ENCODE measurements at places on chromosomes 1 and 21.

- DNase-seq, result no peak
Observed at GRCh38 chr1:170559166-170559565, 27.2 kb downstream of the GORAB start.

GRCh38 chr1:184387069-184387475 lies 243 bp downstream of the C1orf21 start:
- DNase-seq, result no peak

- no peak for DNase-seq
Observed at GRCh38 chr1:229326601-229327000, 16.2 kb downstream of the CCSAP start.

DNA sequence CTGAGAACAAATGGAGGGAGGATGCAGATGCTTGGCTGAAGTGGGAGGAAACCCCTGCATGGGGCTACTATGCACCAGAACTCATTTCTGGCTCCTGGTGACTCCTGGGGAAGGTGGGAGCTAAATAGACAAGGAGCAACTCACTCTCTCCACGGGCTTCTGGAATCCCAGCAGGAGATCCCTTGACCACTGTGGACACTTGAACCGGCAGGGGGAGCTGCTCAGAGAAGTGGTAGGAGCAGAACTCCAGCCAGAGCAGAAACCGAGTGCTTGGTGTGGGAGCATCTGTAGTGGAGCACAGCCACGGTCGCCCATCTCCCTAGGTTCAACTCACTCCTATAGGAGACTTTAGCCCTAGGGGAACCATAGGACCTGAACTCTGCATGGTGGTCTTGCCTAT lies 205.6 kb upstream of the GJB5 start:
- no peak for DNase-seq

GRCh38 chr1:15911927-15912326 lies 64.0 kb downstream of the ZBTB17 start:
- no peak for DNase-seq

- DNase-seq, result no peak
Observed at GRCh38 chr1:240985081-240985480, 371.9 kb downstream of the RGS7 start.

DNA sequence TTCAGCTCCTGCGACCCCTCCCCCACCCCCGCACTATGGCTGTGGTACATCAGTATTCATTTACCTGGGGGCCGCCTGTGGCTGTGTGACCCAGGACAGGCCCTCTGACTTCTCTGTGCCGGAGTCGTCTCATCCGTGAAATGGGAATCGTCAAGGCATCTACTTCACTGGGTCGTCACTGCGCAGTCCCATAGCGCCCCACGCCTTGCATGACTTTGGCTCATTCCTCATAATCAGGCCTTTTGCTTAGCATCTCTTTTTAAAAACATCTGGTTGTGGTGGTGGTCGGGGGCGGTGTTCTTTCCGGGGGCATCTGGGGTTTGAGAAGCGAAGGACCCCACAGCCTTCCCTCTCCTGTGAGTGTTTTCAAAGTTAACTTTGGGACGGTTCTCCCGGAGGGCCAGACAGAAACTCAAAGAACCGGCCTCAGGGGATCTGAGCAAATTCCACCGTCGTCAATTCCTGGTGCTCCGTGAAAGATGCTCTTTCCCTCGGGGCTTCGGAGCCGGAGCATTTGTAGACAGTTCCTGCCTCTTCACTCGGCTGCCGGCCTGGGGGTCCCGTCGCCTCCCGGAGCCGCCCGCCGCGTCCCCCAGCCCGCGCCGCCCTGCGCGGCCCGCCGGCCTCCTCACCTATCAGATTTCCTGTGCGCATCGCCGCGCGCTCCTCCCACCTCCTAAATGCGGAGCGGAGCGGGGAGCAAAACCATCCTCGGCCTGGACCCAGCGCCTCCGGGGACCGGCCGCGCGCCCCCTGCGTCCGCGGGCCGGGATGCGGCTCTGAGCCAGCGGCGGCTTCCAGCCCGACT lies at the start of gene B3GALT5:
B3GALT5 (plus strand) TSS at position 708 of the 808 bp plus-strand sequence. CDS start 47,620 bp downstream, outside the sequence.
- DNase-seq, result no peak

- no peak for DNase-seq
Observed at GRCh38 chr1:151199873-151200581, 1.7 kb downstream of the PIP5K1A start.

DNA sequence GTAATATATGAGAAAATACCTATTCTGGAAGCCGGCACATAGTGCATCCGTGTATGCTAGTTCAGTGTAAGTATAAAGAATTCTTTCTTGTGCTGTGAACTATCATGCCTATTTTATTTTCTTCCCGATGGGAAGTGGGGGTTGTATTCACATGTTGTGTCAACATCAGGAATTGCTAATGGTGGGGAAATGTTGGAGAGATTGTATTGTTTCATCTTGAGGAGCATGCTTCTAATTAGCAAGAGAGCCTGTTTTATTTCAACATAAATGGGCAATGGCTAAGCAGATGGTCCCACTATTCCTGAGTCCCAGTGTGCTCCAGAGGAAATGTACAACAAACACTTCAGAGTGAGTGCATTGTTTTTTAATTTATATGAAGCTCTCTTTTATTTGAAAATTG lies 485.2 kb downstream of the PLPP3 start:
- no peak for DNase-seq

DNA sequence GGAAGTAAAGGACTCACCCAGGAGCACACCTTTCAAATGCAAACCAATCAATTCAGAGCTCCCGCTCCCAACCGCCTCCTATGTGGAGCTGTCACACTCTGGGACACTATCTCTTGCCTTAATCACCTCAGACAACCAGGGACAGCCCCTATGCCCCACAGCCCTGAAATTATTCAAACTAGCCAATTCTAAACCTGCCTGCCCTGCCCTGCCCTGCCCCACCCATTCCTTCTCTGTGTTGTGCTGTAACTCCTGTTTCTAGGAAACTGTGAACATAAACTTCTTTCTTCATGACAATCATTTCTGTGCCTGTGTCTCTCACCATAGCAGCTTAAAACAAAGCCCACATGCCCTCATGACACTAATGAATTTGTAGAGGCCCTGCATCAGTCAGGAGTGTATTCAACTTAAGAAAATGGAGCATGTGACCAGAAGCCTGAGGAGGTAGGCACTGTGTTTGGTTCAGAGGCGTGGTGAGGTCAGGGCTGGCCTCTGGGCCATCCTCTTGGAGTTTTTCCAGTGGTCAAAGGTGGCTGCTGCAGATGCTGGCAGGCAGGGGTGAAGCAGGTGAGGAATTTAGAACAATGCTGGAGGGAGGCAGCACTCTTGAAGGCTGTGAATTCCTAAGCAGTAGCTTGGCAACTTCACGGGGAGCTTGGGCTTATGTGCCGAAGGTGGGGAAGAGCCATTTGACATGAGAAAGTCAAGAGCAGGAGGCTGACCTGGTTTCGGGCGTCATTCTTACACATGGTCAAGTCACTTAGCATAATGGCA lies 74.5 kb downstream of the RHOU start:
- no peak for DNase-seq

- no peak for DNase-seq
Observed at GRCh38 chr1:12197483-12197880, 30.7 kb downstream of the TNFRSF1B start.

- DNase-seq, result no peak
Observed at GRCh38 chr21:33238565-33239255, 9.0 kb downstream of the IFNAR2 start.

DNA sequence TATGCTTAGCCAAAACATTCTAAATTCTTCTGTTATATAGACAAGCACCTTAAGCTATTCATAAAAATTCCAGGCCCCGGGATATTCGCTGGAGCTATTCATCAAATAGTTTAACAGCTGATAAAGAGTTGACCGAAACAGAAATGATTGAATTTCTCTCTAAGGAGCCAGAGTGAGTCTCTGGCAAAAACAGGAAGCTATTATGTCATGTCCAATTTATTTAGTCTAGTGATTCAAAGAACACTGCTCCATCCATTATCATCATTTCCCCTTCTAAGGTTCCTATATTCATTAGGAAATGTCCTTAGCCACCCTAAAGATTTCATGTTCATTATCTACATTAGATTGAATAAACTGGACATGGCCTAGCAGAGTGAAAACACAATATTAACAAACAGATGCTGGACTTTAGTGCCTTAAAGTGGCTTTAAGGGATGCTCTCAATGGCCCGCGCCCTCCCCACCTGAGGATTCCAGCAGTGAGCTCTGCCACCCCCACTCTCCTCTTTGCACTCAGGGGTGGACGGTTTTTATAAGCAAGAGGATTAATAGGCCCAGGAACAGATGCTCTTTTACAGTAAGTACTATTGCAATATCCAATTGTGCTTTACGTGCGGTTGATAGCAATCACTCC lies 122.1 kb upstream of the RGS1 start:
- DNase-seq, result no peak

GRCh38 chr1:212496682-212497081 lies 64.0 kb downstream of the NENF start:
- no peak for DNase-seq

DNA sequence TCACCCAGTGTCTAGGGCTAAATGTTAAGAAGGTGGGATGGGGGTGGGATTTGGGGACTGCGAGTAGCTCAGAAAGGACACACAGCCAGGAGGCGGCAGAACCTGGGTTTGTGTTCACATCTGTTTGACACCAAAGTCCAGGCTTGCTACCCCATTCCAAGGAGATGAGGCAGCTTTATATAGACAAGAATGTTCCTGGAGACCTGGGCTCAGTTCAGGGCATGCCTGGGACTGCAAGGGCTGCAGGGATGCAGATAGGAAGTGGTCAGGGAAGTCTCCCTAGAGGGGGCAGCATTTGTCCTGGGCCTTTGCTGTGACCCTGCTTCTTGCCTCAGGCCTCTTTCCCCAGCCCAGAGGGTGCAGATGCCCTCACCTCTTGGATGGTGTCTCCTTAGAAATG lies 16.3 kb downstream of the PADI3 start:
- DNase-seq, result no peak

- no peak for DNase-seq
Observed at GRCh38 chr1:232786845-232787455, 18.3 kb upstream of the MAP10 start.

GRCh38 chr1:244302876-244303609 lies 148.7 kb downstream of the ADSS2 start:
- no peak for DNase-seq

DNA sequence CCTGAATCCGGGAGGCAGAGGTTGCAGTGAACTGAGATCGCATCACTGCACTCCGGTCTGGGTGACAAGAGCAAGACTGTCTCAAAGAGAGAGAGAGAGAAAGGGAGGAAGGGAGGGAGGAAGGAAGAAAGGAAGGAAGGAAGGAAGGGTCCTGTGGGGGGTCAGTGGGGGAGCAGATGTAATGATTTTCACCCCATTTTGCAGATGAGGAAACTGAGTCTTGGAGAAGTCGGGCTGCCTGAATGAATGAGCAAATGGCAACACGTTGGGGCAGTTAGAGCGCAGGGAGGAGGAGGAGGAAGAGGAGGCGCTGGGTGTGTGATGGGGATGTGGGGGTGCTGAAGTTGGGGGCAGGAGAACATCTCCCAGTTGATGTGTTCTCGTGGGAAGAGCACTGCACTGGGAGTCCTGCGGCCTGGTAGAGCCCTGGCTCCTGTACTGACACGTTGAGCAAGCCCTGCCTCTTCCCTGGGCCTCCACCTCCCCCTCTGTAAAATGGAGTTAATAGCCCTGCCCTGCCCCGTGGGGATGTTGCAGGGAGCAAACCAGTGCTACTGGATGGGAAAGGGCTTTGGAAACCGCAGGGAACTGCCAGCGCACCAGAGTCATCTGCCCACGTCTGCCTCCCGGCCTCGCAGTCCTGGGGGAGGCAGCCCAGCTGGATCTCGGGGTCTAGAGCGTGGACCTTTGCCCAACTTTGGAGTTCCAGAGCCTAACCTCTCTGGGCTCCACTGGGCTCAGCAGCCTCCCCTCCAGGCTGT lies 103.2 kb upstream of the CASZ1 start:
- DNase-seq, result no peak

GRCh38 chr1:212712451-212713303 lies 13.0 kb upstream of the BATF3 start:
- no peak for DNase-seq

DNA sequence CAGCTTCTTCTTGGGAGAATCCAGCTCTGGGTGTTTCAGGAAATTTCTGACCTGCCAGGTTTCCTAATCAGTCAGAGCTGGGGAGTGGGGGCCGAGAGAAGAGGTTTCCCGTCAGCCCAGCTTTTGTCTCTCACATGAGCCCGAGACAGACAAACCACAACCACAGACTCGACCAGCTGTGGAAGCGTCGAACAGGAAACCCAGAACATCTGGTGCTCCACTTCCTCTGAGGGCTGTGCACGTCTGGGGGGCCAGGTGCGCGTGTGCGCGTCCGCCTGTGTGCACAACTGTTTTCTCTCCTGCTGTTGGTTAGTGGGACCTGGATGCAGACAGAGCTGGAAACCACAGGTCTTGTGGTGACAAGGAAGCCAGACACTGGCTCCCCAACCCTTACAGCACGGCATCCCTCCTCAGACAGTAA lies 113.0 kb upstream of the SLC25A33 start:
- DNase-seq, result peak; percentile 64

GRCh38 chr1:224591326-224591725 lies 24.8 kb upstream of the CNIH3 start:
- DNase-seq, result no peak

- DNase-seq, result no peak
Observed at GRCh38 chr1:219945795-219946194, 17.4 kb upstream of the SLC30A10 start.
